ENCODE measurements at places on chromosomes 11 and 22. TPM values are rescaled to one million over a fixed set of nuclear protein-coding genes. Genes with fewer than 3 reads are reported as not detected.

Gene MUC2
- total RNA-seq = not detected

Gene CABP4
- 15.4 TPM for total RNA-seq

Gene OR8A1
- total RNA-seq = not detected

Gene F2
- not detected for total RNA-seq

Gene MACROD1
- 5.4 TPM for total RNA-seq

Gene SEPTIN5
- total RNA-seq = 0.22 TPM

Gene PRR5
- total RNA-seq = 45.0 TPM

Gene PGR
- total RNA-seq = not detected

Gene PARVG
- 142 TPM for total RNA-seq

Gene GLYATL2
- not detected for total RNA-seq

Gene VSIG2
- 0.85 TPM for total RNA-seq

Gene NAV2
- total RNA-seq = 0.24 TPM

Gene SPTBN2
- 0.03 TPM for total RNA-seq

Gene C11orf91
- total RNA-seq = not detected

Gene PRODH
- total RNA-seq = 0.08 TPM

Gene HBG2
- total RNA-seq = not detected

Gene CSF2RB
- 95.0 TPM for total RNA-seq

Gene TSPO
- total RNA-seq = 61.5 TPM

Gene LIPT2
- total RNA-seq = 9.3 TPM

Gene P2RY6
- total RNA-seq = 0.92 TPM

Gene CECR2
- 0.08 TPM for total RNA-seq

Gene SREBF2
- total RNA-seq = 84.0 TPM

Gene KRTAP5-11
- total RNA-seq = not detected

Gene PTPRCAP
- 219 TPM for total RNA-seq

Gene MS4A3
- total RNA-seq = 9.9 TPM

Gene CRYBB3
- not detected for total RNA-seq

Gene HBB
- 56.2 TPM for total RNA-seq

Gene CARNS1
- total RNA-seq = 5.1 TPM

Gene NELL1
- not detected for total RNA-seq

Gene SCGB1C1
- total RNA-seq = not detected

Gene EMSY
- 35.5 TPM for total RNA-seq

Gene OR9G4
- total RNA-seq = not detected

Gene FIBIN
- total RNA-seq = not detected

Gene NOX4
- total RNA-seq = not detected

Gene LYVE1
- total RNA-seq = not detected

Gene XKR3
- not detected for total RNA-seq

All from naive thymus-derived CD4-positive, alpha-beta T cell (primary cell).